ENCODE measurements at places on chromosomes 2 and 18. TPM values are rescaled to one million over a fixed set of nuclear protein-coding genes. Genes with fewer than 3 reads are reported as not detected.

The CFC1 gene
- 1.4 TPM for total RNA-seq

The PLCL1 gene
- not detected for total RNA-seq

The RELCH gene
- total RNA-seq = 31.4 TPM

The ERFE gene
- total RNA-seq = 0.50 TPM

DNA sequence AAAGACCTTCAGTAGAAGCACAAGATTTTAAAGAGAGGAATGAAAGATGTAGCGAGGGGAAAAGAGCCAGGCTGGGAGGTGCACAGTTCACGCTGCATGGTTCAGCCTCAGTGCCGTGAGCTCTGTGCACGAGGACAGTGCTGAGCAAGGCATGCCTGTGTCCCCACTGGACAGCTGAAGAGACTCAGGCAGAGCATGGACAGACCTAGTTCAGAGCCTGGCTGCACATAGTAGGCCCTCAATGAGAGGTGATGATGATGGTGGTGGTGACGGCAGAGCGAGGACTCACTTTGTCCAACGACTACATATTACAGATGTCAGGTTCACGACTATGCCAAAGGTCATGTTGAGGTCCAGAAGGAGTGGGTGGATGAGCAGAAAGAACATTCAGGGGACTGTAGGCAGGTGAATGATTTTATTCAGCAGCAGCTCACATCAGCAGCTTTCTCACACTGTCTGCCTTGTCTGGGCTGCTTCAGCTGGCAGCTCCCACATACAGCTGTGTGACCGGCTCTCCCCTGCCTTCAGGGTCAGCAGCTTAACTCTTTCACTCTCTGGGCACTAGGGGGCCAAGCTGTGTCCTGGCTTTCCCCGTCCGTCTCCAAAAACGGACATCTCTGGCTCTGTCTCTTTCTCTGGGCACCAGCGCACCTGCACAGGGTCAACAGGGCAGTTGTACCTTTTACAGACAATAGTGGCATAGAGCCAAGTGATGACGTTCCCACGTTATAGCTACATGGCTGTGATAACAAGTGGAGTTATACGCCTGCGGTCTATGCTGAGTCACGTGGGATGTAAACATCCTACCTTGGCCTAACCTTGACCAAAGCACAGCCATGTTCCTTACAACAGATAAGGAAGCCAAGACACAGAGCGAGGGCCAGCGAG, 128.8 kb upstream of the MSH6 start:
- peak; percentile 84 for DNase-seq
- no peak overlapping the region for H3K4me3 ChIP-seq
- no peaks in the 10 kb centered on the region for H3K36me3 ChIP-seq
- peaks cover 21% of the 10 kb centered on the region for H3K4me1 ChIP-seq
- no peaks in the 10 kb centered on the region for H3K27me3 ChIP-seq
- no peak overlapping the region for H3K27ac ChIP-seq

GRCh38 chr18:79429785-79430281, 34.1 kb downstream of the NFATC1 start:
- no peak overlapping the region for H3K27ac ChIP-seq
- no peaks in the 10 kb centered on the region for H3K27me3 ChIP-seq
- no peak overlapping the region for H3K4me3 ChIP-seq
- H3K4me1 ChIP-seq = no peaks in the 10 kb centered on the region
- no peaks in the 10 kb centered on the region for H3K36me3 ChIP-seq

DNA sequence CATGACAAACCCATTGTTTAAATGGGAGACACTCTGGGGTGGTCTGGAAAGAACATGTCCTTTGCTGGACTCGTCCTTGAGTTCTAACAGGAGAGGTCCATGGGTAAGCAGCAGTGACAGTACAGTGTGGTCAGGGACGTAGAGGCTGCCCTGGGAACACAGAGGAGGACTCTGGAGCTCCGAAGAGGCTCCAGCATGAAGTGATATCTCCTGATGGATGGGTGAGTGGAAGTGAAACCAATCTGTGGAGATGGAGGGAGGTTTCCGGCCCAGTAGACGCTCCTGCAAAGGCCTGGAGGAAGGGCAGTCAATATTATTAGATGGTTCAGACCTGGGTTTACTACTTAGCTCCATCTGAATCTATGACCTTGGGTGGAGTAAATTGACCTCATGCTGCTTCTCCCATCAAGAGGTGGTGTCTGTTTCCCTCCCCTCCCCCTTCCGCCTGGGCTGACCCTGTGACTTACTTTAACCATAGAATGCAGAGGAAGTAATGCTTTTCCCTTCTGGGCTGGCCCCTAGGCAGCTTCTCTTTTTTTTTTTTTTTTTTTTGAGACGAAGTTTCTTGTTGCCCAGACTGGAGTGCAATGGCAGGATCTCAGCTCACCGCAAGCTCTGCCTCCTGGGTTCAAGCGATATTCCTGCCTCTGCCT, 2.3 kb upstream of the TFCP2L1 start:
- no peak overlapping the region for H3K27ac ChIP-seq
- DNase-seq = no peak
- H3K36me3 ChIP-seq = no peaks in the 10 kb centered on the region

DNA sequence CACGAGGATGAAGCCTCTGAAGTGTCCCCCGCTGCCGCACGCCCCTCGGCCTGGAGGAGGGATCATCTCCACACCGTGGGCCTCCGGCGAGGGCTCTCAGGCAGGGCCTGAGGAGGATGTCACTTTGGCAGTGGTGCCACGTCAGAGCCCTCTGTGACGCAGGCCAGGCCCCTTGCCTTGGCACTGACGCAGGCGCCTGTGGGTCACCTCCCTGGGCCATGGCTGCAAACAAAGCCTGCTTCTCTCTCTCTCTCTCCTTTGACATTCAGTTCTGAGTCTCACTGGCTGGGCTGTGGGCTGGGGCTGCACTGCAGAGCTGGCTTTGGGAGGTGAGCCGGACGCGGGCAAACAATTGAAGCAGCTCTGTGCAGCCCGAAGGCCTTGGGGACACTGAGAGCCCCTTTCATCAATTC, 273.7 kb downstream of the TWIST2 start:
- H3K36me3 ChIP-seq = peaks cover 17% of the 10 kb centered on the region
- H3K4me1 ChIP-seq = peaks cover 3% of the 10 kb centered on the region
- H3K4me3 ChIP-seq = no peak overlapping the region
- no peaks in the 10 kb centered on the region for H3K27me3 ChIP-seq
- no peak for DNase-seq

- no peak for DNase-seq
- H3K4me1 ChIP-seq = no peaks in the 10 kb centered on the region
- no peak overlapping the region for H3K4me3 ChIP-seq
- H3K27ac ChIP-seq = no peak overlapping the region
- H3K27me3 ChIP-seq = no peaks in the 10 kb centered on the region
- no peaks in the 10 kb centered on the region for H3K36me3 ChIP-seq
Observed at GRCh38 chr2:164589522-164589921, 31.8 kb downstream of the GRB14 start.

- H3K27me3 ChIP-seq = no peaks in the 10 kb centered on the region
- H3K36me3 ChIP-seq = peaks cover 100% of the 10 kb centered on the region
- no peak for DNase-seq
- no peak overlapping the region for H3K4me3 ChIP-seq
- no peaks in the 10 kb centered on the region for H3K4me1 ChIP-seq
Observed at GRCh38 chr2:47798631-47799030, 15.7 kb downstream of the MSH6 start.

DNA sequence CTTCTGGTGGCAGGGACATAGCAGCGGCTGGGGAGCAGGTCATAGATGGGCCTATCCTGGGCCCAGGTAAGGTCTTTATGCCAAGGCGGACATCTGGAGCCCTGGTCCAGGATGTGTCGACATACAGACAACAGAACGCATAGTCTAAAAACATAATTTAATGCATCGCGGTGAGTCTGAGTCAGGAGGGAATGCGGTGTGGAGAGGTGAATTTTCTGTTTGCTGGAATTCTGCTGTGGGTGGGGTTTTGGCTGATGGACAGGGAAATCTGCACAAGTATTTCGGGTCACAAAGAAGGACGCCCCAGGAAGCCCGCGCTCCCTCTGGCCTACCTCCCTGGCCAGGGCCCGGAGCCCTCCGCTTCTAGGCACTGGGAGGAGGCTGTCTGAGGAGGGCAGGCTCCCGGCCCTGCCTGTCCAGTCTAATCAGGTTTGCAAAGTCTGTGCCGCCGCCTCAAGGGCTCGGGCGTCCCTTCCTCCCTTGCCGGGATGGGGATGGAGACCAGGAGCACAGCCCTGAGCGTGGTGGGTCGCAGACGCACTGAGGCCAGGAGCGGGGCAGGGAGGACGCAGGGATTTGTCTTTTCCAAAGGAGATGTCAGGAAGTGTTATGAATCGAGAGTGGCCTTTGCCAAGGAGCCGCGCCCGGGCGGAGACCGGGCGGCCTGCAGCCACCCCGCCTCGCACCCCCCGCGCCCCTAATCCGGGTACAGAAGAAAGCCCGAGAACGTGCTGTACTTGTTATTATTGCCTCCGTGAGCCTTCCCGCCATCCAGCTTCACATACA, 2.3 kb downstream of the C1QL2 start:
- H3K27me3 ChIP-seq = peaks cover 95% of the 10 kb centered on the region
- peaks cover 2% of the 10 kb centered on the region for H3K4me1 ChIP-seq
- DNase-seq = peak; percentile 84
- peak overlapping the region; percentile 63 for H3K4me3 ChIP-seq
- H3K36me3 ChIP-seq = no peaks in the 10 kb centered on the region

DNA sequence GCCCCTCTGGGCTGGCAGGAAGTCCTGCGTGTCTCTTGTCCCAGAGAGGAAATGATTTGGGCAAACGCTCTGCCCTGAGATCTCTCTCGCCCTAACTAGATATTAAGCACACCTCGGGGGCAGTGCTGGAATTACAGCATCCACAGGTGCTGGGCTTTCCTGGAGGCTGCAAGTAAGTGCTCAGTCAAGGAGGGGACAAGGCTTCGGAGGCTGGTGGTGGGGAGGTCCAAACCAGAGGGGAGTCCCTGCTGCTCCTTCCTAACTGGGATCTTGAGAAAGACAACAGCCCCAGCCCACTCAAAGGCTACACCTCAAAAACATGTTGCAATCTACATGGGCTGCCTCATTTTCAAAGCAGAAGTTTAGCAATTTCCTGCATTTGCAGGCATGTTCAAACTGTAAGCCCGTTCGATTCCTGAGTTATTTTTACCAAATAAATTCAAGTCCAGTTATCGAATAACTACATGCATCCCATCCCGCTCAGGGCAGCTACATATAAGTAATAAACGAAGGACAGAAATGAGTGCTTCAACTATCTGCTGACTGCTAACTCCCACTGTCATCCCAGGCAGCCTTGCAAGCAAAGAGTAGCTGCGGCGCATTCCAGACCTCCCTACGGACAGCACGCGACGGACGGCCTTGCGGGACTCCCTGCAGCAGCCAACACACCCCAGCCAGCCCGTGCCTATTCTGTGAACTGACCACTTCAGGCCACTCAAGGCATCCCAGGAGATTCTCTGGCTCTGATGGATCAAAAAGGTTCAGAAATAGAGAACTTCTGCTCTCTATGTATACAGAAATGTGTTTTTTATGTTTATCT, 27.5 kb downstream of the ZNF516 start:
- no peak overlapping the region for H3K27ac ChIP-seq
- H3K4me1 ChIP-seq = no peaks in the 10 kb centered on the region
- DNase-seq = peak; percentile 39
- H3K27me3 ChIP-seq = no peaks in the 10 kb centered on the region
- H3K4me3 ChIP-seq = no peak overlapping the region

- DNase-seq = no peak
- no peaks in the 10 kb centered on the region for H3K27me3 ChIP-seq
- H3K4me3 ChIP-seq = no peak overlapping the region
- H3K27ac ChIP-seq = no peak overlapping the region
- H3K36me3 ChIP-seq = no peaks in the 10 kb centered on the region
- no peaks in the 10 kb centered on the region for H3K4me1 ChIP-seq
Observed at GRCh38 chr18:64936671-64937070, 787.8 kb upstream of the LINC00305 start.

DNA sequence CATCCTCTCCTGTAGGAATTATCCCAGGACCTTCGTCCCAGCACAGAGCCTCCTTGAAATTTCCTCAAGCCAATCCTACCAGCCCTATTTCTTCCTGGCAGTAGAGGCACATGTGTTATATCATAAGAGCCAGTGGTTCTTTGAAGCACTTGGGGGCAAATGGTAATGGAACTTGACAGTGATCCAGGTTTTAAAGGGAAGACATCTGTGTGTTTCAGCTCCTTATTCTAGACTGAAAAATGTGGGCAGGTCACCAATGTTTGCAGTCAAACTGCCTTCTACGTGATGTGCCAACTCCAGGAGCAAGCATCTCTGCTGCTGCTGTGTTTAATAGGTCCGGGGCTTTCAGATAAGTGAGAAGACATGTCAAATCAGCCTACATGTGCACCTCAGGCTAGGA, 157.1 kb downstream of the GALNT14 start:
- H3K36me3 ChIP-seq = no peaks in the 10 kb centered on the region
- H3K4me3 ChIP-seq = no peak overlapping the region
- H3K27ac ChIP-seq = no peak overlapping the region
- H3K27me3 ChIP-seq = no peaks in the 10 kb centered on the region

GRCh38 chr18:76553715-76554546, 58.9 kb upstream of the ZNF516 start:
- H3K4me1 ChIP-seq = no peaks in the 10 kb centered on the region
- no peaks in the 10 kb centered on the region for H3K36me3 ChIP-seq
- H3K4me3 ChIP-seq = no peak overlapping the region
- no peaks in the 10 kb centered on the region for H3K27me3 ChIP-seq
- H3K27ac ChIP-seq = no peak overlapping the region

DNA sequence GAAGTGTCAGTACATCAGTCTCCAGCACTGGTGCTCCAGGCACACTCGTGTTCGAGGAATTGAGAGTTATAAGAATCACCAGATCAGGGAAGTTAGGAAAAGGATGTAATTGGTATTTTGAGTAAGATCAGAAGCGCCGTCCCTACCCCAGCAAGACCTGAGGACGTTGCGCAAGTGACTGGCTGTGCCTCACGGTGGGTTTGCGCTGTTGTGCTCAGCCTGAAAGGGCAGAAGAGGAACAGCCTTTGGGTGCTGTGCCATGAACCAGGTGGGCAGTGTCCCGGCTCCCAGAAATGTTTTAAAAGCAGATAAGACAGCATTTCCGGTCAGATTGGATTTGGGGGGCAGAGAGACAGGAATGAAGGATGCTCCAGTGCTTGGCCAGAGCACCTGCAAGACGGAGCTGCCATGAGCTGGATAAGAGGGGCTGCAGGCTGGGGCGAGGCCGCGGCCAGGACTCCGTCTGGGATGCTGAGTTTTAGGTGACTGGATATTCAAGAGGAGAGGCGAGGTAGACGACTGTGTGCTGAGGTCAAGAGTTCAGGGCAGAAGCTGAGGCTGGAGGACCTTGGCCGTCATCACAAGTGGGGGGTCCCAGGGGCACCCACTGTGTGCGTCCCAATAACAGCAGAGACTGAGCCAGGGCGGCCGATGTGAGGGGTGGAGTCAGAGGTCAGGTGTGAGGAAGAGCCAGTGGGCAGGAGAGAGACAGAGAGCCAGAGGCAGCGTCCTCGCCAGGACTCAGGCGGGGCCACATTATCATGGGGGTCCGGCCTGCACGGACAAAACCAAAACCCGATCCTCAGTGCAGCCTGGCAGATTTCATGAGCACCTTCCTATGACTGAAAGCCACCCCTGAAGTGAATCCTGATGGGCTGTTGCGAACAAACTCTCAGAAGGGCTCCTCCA, 77.7 kb upstream of the ALKAL2 start:
- H3K4me3 ChIP-seq = no peak overlapping the region
- no peaks in the 10 kb centered on the region for H3K27me3 ChIP-seq
- DNase-seq = no peak
- H3K27ac ChIP-seq = no peak overlapping the region

GRCh38 chr2:99865818-99866676, 276.3 kb downstream of the AFF3 start:
- no peaks in the 10 kb centered on the region for H3K36me3 ChIP-seq
- no peak for DNase-seq
- H3K4me1 ChIP-seq = no peaks in the 10 kb centered on the region
- no peaks in the 10 kb centered on the region for H3K27me3 ChIP-seq

GRCh38 chr2:144132357-144132756, 387.6 kb downstream of the ZEB2 start:
- no peaks in the 10 kb centered on the region for H3K4me1 ChIP-seq
- no peak overlapping the region for H3K4me3 ChIP-seq
- DNase-seq = no peak
- H3K27me3 ChIP-seq = peaks cover 14% of the 10 kb centered on the region
